Stimulated activated CD4-positive, alpha-beta T cell treated with anti-CD3 and anti-CD28 coated beads, TNF-alpha, amount 100 ng/mL, for 1 hour (primary cell): ENCODE measurements at places on chromosomes 3 and 15.

GRCh38 chr15:50783411-50783810 is 17.9 kb upstream of the SPPL2A start:
- DNase-seq, result no peak

- no peak for DNase-seq
Observed at GRCh38 chr15:80242802-80243201, 9.2 kb downstream of the CTXND1 start.

DNA sequence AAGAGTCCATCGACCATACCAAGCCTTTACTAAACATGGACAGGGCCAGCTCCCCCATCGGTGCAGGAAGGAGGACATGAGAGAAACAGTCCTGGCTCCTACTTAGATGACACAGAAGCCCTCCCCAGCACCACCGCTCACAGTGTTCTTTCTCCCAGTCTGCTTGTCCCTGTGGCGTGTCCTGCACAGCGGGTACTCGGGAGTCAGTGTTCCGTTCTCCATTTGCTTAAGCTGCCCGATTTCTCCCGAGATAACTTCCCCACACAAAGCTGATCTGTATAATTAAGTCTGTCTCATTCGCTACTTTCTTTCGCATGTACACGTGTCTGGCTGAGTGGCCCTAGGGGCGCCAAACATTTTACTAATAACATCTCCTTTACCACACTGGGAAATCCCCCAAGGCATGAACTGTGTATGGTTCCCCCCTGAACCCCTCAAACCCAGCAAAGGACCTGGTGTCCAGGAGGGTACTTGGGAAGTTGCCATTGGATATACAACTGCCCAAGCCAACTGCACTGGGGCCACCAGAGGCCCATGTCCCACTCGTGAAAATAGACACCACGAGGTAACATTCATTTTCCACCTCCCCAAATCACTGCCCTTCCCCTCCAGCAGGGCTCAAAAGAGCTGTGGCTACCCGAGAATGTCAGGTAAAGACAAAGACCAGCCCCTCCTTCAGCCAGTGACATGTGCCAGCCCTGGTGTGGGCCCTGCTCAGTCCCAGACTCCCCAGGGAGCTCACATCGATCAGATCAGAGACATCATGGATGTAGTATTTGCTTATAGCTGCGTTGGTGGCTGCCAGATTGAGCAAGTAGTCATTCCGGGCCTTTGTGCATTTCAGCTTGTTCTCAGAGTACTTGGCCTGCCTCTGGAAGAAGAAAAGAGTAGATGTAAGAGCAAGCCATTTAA is 96.5 kb upstream of the RAD18 start:
- DNase-seq, result no peak

GRCh38 chr3:104472221-104472620 is 894.5 kb upstream of the ALCAM start:
- DNase-seq, result no peak

- DNase-seq, result no peak
Observed at GRCh38 chr3:125967156-125967555, 1.8 kb upstream of the ROPN1B start.

GRCh38 chr3:150436161-150436560 is 28.1 kb downstream of the TSC22D2 start:
- no peak for DNase-seq

GRCh38 chr15:61038910-61039309 is 190.2 kb downstream of the RORA start:
- no peak for DNase-seq

DNA sequence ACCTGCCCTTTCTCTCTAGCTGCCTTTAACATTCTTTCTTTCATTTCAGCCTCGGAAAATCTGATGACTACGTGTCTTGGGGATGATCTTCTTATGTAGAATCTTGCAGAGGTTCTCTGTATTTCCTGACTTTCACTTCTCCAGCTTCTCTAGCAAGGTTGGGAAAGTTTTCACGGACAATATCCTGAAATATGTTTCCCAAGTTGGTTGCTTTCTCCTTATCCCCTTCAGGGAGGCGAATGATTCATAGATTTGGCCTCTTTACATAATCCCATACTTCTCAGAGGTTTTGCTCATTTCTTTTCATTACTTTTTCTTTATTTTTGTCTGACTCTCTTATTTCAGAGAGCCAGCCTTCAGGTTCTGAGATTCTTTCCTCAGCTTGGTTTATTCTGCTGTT is 62.1 kb upstream of the CCDC54 start:
- DNase-seq, result no peak

GRCh38 chr3:52444860-52445793 is at the start of gene SEMA3G:
TSS of gene SEMA3G (minus strand) at chr3:52445103. CDS start at chr3:52445027, 76 bp downstream.
- peak; percentile 33 for DNase-seq

GRCh38 chr3:30795176-30795575 is 99.3 kb downstream of the GADL1 start:
- DNase-seq, result no peak

- no peak for DNase-seq
Observed at GRCh38 chr3:181298421-181298820, 308.9 kb upstream of the DNAJC19 start.

GRCh38 chr15:37100966-37101215 is 542 bp upstream of the MEIS2 start:
- no peak for DNase-seq

DNA sequence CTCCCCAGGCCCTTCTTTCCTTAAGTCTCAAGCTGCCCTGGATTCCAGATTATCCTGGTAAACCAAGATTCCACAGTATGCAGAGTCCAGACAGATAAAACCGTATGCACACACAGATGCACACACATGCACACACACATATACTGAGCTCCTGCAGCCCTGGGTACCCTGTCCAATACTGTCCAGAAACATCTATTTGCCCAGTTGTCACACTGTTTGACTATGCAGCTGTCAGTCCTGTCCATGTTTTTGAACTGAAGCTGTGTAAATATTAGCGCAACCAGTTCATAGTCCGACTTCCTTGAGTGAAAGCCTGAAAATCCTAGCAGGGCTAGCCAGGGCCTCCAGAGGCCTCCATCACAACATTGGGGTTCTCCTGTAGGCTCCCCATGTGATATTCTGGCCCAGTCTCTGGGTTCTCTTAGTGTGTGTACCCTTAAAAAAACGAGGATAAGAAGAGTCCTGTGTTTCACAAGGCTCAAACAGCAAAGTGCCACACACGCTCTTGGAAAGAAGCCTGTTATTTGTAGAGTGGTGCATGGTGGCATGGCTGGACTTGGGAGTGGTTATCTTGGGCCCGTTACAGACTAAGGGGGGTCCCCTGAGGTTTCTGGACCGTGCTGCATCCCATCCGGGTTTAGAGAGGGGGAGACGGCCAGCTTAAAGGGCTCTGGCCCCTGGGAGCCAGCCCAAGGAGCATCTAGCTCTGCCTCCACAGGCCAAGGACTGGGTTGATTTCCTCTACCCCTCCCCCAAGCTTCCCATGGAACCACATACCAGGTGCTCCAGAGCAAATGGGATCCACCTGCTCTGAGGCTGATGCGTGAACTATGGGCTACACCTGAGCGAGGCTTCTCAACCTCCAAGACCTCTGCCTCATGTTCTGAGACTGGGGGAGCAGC is 108.3 kb downstream of the IQSEC1 start:
- DNase-seq, result no peak

DNA sequence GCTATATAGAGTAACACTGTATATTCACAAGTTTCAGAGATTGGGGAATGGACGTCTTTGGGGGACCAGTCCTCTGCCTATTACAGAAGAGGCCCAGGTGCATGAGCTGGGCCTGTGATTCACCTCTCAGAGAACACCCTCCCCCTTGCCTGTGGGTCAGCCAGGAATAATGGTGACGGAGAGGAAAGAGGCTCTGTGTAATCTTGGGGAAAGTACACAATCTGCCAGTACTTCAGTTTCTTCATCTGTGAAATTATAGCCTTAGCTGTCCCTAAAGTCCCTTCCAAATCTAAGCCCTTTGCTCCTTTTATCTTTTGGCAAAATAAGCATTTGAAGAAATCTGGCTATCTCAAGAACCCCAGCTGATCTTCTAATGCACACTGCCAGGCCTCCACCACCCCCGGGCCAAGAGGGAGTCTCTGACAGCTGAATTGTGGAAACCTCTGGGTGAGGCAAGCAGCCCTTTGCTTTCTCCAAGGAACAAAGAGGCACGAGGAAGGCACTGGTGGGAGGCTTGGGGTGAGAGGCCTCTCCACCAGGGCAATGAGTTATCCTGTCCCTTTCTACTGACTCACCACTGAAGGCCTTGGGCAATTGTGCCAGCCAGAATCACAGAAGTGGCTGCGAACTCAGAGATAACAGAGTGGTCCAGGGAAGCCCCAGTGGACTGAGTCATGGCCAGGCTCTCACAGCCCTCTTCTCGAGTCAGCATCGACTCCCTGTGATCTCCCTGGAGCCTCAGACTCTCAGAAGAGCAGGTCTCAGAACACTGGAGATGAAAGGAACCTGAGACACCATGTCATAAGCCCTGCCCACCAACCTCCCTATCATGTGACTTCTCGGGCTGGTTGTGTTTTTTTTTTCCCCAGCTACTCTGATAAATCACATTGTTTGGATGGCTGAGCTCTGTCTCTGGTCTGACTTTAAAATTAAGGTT is 31.8 kb downstream of the CCNL1 start:
- DNase-seq, result peak; percentile 39

GRCh38 chr3:126490619-126491018 is 14.9 kb upstream of the ZXDC start:
- no peak for DNase-seq

DNA sequence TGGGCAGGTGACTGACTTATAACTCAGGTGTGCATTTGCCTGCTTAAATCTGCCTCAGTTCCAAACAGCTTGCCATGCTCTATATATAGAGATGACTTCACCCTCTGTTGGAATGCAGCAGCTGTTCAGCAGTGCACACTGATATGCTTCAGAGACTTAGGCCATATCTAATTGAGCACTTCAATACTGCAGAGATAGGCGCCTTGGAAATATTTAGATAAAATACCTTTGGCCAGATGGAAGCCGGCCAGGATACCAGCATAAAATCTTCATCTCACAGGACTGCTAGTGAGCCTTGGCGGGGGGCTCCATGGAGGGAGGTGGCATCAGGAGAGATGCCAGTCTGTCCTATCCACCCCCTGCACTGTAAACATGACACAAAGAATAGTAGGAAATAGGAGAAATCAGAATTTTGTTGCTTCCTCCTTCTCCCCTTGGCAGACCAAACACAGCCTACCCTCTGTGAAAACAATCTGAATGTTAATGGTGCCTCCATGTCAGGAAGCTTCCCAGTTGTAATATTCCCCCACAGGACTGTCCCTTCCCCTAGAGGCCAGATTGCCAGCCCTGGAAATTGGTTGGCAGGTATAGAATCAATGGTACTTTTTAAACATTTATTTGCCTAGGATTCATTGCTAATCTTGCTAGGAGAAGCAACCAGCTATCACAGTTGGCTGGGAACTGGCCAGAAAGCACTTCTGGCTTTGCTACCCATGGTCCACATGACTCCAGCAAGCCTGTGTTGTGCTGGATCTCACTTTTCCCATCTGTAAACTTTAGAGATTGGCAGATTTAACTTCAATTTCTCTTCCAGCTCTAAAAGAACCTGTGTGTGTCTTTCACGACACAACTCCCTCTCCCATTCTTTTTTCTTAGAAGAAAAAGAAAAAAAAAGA is 215.5 kb upstream of the KCNMB2 start:
- DNase-seq, result no peak

DNA sequence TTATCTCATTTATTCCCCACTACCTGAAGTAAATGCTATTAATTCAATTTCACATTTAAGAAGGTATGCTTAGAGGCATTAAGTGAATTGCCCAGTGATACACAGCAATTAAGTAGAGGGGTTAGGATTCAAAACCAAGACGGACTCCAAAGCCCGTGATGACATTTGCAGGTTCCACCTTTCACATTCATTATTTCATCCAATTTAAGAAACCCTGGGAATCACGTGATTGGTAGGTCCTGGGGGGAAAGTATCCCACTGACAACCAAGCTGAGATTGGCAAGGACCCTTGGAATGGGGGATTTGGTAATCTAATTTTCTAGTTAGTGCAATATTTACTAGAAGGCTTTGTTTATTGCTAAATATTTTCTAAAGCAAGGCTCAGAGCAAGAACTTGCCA is 1.8 kb downstream of the POMGNT2 start:
- no peak for DNase-seq

DNA sequence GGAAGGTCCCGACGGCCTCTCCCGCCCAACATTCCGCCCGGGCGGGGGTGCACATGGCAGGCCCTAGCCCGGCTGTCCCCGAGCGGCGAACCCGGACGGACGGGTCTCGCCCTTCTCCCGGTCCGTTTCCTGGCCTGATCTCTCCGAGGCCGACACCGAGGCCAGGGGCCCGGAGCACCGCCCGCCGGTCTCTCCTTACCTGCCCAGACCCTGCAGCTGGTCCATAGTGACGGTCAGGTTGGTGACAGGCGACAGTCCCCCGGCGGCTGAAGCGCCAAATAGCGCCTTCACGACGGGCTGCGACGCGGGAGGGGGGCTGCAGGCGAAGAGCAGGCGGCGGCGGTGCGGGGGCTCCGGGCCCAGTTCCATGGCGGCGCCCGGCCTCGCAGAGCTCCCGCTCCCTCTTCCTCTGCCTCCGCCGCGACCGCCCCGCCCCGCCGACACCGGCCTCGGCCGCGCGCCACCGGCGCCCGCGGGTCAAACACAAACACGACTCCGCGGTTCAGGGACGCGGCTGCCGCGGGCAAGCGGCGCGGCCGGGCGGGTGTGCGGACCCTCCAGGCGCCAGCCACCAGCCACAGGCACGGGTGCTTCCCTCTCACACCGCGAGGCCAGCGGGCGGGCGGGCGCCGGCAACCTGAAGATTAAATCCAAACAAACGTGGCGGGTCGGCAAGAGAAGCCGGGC is 495 bp downstream of the CDC25A start:
- DNase-seq, result no peak

DNA sequence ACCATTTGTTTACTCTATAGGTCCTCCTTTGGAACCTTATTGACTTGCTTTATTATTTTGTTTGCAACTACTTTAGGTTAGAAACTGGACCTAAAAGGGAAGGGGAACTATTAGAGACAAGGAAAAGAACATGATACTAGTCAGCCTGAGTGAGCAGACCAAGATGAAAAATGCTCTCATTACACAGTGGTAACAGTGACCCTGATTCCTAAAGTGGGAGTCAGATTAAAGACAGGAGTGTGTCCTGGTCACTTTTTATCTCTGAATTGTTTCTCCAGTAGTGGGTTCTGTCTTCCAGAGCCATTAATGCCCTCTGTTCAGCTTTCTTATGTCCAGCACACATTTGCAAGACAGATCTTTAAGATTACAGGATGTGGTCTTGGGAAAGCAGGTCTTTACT is 124.1 kb downstream of the TMEM108 start:
- DNase-seq, result no peak

- DNase-seq, result no peak
Observed at GRCh38 chr3:21259896-21260295, 491.1 kb downstream of the ZNF385D start.

DNA sequence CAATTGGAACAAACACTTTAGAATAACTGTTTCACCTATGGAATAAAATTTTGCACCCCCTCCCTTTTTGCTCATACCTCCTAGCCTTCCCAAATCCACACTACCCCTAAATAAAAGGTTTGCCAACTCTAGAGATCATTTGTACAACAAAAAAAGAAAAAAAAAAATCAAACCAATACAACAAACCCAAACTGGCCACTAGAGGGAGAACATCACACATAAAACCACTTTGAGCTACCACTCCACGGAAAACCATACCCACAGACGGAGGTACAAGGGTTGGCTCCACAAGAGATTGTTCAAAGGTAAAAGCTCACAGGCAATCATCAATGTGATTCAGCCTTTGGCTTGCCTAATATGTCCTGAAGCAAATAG is 47.6 kb downstream of the SETMAR start:
- no peak for DNase-seq
